Activated T-cell treated with anti-CD3 and anti-CD28 coated beads, Interleukin-2, amount 50 U/mL, for 72 hours (primary cell): ENCODE measurements at places on chromosomes 11 and 22.

GRCh38 chr11:34013898-34014571 is 37.5 kb upstream of the CAPRIN1 start:
- H3K27ac ChIP-seq: no peak overlapping the region

DNA sequence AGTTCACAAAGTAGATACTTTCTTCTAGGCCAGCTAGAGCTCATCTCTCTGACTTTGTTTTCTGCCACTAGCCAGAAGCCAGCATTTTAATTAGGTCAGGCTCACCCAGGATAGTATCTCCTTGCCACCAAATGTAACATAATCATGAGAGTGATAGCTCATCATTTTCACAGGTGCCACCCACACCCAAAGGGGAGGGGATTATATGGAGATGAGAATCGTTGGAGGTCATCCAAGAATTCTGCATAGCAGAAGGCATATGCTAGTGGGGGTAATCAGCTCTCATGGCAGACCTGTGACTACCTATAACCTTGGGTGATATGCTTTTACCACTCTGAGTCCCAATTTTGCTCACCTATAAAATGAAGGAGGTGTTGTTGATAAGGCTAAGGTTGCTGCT is 523.0 kb downstream of the METTL15 start:
- no peak overlapping the region for H3K27ac ChIP-seq
- H3K27me3 ChIP-seq: no peaks in the 10 kb centered on the region
- H3K36me3 ChIP-seq: no peaks in the 10 kb centered on the region
- H3K4me1 ChIP-seq: no peaks in the 10 kb centered on the region
- no peak overlapping the region for H3K4me3 ChIP-seq

DNA sequence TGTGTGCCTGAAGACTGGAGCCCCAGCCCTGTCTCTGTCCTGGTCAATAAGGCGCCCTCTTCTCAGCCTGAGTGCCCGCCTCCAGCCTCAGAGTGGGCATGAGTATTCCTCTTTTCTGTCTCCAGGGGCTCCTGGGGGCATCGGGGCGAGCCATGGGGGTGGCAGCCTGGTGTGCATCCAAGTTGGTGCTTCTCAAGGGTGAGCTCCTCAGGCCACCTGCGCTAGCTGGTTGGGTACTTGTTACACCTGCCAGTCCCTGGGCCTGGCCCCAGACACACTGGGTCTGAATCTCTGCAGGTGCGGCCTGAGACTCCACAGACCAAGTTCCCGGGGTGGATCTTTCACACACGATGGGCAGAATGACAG is 168.6 kb upstream of the B3GAT1 start:
- peaks cover 10% of the 10 kb centered on the region for H3K27me3 ChIP-seq
- no peak for DNase-seq
- H3K4me3 ChIP-seq: no peak overlapping the region
- H3K36me3 ChIP-seq: no peaks in the 10 kb centered on the region

DNA sequence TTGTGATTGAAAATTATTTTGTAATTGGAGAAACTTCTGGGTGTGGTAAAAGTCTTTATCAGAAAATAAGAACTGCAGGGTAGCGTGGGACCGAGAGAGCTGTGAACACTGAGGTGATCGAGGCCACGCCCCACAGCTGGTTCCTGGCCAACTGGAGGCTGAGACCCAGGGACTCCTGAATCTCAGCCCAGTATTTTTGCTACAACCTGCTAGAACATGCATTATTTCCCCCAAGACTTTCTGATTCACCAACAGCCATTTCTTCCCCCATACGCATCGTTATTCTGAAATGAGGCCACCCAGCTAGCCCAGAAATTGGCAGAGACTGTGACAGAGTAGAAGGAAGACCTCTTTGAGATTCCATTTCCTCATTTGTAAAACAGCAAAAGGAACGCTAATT is 3.4 kb upstream of the FGF19 start:
- no peak overlapping the region for H3K27ac ChIP-seq
- DNase-seq: no peak

GRCh38 chr11:92861634-92862033 is 107.8 kb upstream of the MTNR1B start:
- DNase-seq: no peak
- no peak overlapping the region for H3K4me3 ChIP-seq
- no peaks in the 10 kb centered on the region for H3K36me3 ChIP-seq
- no peaks in the 10 kb centered on the region for H3K27me3 ChIP-seq
- no peak overlapping the region for H3K27ac ChIP-seq

DNA sequence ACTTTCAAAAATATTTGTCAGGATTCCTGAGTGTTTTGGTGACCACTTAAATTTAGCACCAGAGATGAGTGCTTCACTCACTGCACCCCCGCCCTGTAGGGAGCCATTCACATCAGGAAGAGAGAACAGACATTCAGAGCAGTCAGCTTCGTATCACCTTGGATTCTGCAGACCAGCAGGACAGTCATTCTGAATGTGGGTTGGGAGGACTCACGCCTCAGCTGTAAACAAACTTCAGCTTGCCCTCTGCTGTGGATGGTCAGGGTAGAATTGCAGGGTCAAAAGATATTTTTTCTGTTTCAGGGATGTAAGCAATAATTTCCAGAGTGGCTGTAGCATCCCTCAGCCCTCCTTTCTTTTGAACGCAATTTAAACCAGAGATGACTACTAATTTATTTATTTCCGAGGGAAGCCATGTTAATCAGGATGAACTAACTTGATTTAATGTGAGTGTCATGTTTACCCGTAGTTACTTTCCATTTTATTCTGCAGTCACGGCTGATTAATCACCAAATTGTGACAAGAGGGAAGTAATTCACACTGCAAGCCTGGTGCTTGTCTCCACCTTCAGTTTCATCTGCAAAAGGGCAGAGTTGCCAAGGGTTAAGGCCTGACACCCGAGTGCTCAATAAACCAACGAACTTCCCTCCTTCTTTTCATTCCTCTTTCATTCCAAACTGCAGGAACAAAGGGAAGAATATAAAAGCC is 174.2 kb upstream of the DDI1 start:
- no peak overlapping the region for H3K27ac ChIP-seq
- peaks cover 5% of the 10 kb centered on the region for H3K4me1 ChIP-seq
- H3K36me3 ChIP-seq: no peaks in the 10 kb centered on the region

DNA sequence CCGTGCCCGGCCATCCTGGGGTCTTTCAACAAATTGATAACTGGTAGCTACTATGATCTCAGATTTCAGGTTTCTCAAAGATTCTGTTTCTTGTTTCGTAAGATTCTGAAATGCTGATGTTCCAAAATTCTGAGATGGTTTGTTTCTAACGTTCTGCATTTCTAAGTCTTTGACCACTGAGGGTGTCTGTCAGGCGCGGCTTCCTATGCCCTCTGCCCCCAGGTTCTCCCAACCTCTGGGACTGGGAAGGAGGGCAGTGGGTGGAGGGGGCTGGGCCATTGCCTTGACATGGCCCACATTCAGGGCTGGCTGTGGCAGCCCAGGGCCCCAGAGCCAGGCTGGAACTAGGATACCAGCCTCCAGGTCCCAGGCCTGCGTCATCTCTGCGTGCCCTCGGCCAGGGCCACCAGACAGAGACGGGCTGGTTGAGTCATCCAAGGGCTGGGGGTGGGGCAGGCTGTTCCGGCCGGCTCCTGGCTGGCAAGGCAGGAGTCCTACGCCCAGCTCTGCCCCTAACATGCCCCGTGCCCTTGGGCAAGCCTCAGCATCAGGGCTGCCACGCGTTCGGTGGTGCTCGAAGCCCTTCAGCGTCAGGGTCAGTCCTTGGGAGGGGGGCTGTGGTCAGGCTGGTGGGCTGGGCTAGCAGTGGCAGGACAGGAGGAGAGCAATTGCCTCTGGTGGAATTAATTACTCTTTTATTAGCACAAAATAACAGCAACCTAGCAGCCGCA is 5.2 kb downstream of the TMEM134 start:
- H3K27ac ChIP-seq: peak overlapping the region; percentile 60
- peak overlapping the region; percentile 87 for H3K4me3 ChIP-seq
- no peaks in the 10 kb centered on the region for H3K27me3 ChIP-seq
- no peaks in the 10 kb centered on the region for H3K36me3 ChIP-seq

GRCh38 chr11:61756452-61757212 is 4.2 kb downstream of the MYRF start:
- DNase-seq: peak; percentile 66
- peak overlapping the region; percentile 37 for H3K4me3 ChIP-seq
- H3K27me3 ChIP-seq: peaks cover 13% of the 10 kb centered on the region

GRCh38 chr11:92802644-92803043 is 166.8 kb upstream of the MTNR1B start:
- no peaks in the 10 kb centered on the region for H3K4me1 ChIP-seq
- H3K27ac ChIP-seq: no peak overlapping the region
- H3K27me3 ChIP-seq: no peaks in the 10 kb centered on the region
- DNase-seq: no peak
- H3K4me3 ChIP-seq: no peak overlapping the region
- no peaks in the 10 kb centered on the region for H3K36me3 ChIP-seq

DNA sequence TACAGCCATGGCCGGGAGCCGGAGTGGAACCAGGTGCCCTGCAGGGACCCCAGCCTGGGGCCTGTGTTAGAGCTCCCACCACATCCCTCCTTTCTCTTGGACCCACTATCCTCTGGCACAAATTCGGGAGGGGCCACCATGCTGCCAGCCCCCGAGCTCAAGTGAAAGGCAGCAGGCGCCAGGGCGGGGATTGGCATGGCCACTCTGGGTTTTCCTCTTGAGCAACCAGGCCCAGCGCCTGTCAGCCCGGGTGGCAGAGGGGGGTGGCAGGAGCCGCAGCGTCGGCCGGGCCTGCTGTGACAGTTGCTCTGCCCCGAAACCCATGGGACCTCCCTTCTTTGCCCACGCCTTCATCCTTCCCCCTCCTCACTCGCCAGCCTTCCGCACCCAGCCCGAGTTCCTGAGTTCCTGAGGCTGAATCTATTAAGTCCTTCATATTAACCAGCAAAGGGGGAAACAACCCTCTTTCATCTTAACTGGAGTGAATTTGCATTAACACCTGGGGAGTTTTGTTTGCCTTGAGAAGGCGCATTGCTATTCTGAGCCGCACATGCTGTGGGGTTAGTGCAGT is 16.8 kb upstream of the CABP7 start:
- peaks cover 14% of the 10 kb centered on the region for H3K4me1 ChIP-seq
- no peak overlapping the region for H3K27ac ChIP-seq
- no peak overlapping the region for H3K4me3 ChIP-seq
- no peak for DNase-seq
- no peaks in the 10 kb centered on the region for H3K36me3 ChIP-seq

DNA sequence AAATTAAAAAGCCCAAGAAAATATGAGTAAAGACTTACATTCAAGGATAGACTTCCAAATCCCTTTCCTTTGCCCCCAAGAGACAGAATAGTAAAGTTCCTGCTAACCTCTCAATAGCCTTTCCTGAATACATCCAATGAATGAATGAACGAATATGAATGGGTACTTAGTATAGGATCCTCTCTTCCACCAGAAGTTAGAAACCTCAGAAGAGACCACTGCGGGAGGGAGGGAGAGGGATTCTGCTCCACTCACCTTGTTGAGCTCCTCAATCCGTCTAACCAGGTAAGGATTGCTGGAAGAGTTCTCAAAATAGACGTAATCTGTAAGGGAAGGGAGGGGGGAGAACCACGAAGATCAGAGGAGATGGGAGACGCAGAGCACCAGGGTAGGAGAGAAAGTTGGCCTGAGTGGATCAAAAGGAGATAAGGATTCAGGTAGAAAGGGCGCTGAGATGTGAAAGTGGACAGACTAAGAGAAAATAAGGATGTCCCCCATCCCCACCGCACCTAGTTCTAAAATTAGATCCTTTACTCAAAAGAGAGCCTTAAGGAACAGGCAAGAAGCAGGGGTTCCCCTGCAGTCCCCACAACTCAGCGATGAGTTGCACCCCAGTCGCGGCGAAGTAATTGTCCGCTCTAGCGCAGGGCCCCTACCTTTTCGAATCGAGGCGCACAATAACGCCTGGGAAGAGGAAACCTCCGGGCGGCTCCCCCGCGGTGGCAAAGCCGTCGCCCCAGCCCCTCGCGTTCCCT is 1.1 kb downstream of the MTA2 start:
- peaks cover 56% of the 10 kb centered on the region for H3K4me1 ChIP-seq
- peak; percentile 44 for DNase-seq
- peak overlapping the region; percentile 93 for H3K4me3 ChIP-seq

- H3K27ac ChIP-seq: no peak overlapping the region
- DNase-seq: no peak
- no peaks in the 10 kb centered on the region for H3K4me1 ChIP-seq
Measured at GRCh38 chr11:74325649-74326645, 14.5 kb upstream of the P4HA3 start.

GRCh38 chr11:3108183-3108721 is 51.0 kb upstream of the CARS1 start:
- no peak overlapping the region for H3K4me3 ChIP-seq
- no peaks in the 10 kb centered on the region for H3K27me3 ChIP-seq
- H3K4me1 ChIP-seq: no peaks in the 10 kb centered on the region

DNA sequence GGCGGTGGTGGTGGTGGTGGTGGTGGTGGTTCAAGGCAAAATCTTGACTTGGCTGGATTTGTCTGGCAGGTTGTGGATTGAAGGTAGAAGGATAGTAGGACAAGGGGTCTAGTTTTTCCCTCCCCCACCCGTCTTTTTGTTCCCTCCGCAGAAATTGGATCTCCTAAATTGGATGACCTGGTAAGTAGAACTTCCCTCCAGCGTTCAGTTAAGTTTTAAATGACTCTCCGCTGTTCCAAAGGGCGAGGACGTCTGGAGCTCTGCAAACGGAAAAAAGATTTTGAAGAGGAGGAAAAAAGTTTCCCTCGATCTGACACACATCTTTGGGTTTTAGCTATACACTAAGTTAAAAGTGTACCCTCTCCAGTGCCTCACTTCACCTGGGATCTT is 422 bp upstream of the LGR4 start:
- H3K36me3 ChIP-seq: peaks cover 3% of the 10 kb centered on the region
- peak overlapping the region; percentile 90 for H3K4me3 ChIP-seq
- H3K27ac ChIP-seq: no peak overlapping the region
- peaks cover 48% of the 10 kb centered on the region for H3K27me3 ChIP-seq
- peaks cover 17% of the 10 kb centered on the region for H3K4me1 ChIP-seq

GRCh38 chr11:1920909-1921573 is 1.5 kb downstream of the TNNT3 start:
- no peak overlapping the region for H3K27ac ChIP-seq
- no peaks in the 10 kb centered on the region for H3K27me3 ChIP-seq
- no peak overlapping the region for H3K4me3 ChIP-seq
- H3K4me1 ChIP-seq: peaks cover 3% of the 10 kb centered on the region
- no peak for DNase-seq
- H3K36me3 ChIP-seq: no peaks in the 10 kb centered on the region

- DNase-seq: no peak
- peak overlapping the region; percentile 49 for H3K27ac ChIP-seq
- H3K36me3 ChIP-seq: no peaks in the 10 kb centered on the region
- H3K4me1 ChIP-seq: no peaks in the 10 kb centered on the region
- H3K27me3 ChIP-seq: peaks cover 8% of the 10 kb centered on the region
Measured at GRCh38 chr22:29095459-29095858, 22.6 kb downstream of the KREMEN1 start.

- H3K36me3 ChIP-seq: peaks cover 45% of the 10 kb centered on the region
- H3K27ac ChIP-seq: peak overlapping the region; percentile 47
- DNase-seq: peak; percentile 21
- H3K4me3 ChIP-seq: peak overlapping the region; percentile 51
- H3K27me3 ChIP-seq: no peaks in the 10 kb centered on the region
Measured at GRCh38 chr11:12241971-12242672, 131.7 kb downstream of the MICAL2 start.

GRCh38 chr22:50604256-50605001 is 3.8 kb downstream of the MAPK8IP2 start:
- no peak for DNase-seq
- no peaks in the 10 kb centered on the region for H3K36me3 ChIP-seq
- H3K27ac ChIP-seq: no peak overlapping the region
- H3K4me3 ChIP-seq: no peak overlapping the region
- no peaks in the 10 kb centered on the region for H3K4me1 ChIP-seq

- no peak overlapping the region for H3K27ac ChIP-seq
- DNase-seq: no peak
- H3K4me3 ChIP-seq: no peak overlapping the region
- peaks cover 8% of the 10 kb centered on the region for H3K4me1 ChIP-seq
- no peaks in the 10 kb centered on the region for H3K36me3 ChIP-seq
- peaks cover 9% of the 10 kb centered on the region for H3K27me3 ChIP-seq
Measured at GRCh38 chr22:37549704-37550059, 10.6 kb upstream of the CDC42EP1 start.

- no peaks in the 10 kb centered on the region for H3K27me3 ChIP-seq
- DNase-seq: no peak
- no peak overlapping the region for H3K27ac ChIP-seq
Measured at GRCh38 chr22:41498303-41498835, 29.5 kb downstream of the ACO2 start.
